ENCODE measurements at places on chromosomes 7 and 10.

GRCh38 chr7:151278949-151279348, 30.5 kb upstream of the SMARCD3 start:
- H3K27ac ChIP-seq: no peak overlapping the region
- no peaks in the 10 kb centered on the region for H3K4me1 ChIP-seq
- DNase-seq: no peak
- H3K36me3 ChIP-seq: no peaks in the 10 kb centered on the region
- peaks cover 10% of the 10 kb centered on the region for H3K27me3 ChIP-seq

- H3K36me3 ChIP-seq: peaks cover 6% of the 10 kb centered on the region
- DNase-seq: peak; percentile 82
- peak overlapping the region; percentile 90 for H3K4me3 ChIP-seq
- no peaks in the 10 kb centered on the region for H3K27me3 ChIP-seq
Measured at GRCh38 chr7:107999779-108000560, 3.0 kb downstream of the LAMB1 start.

GRCh38 chr7:44489955-44490350, 505 bp downstream of the NUDCD3 start:
- DNase-seq: no peak
- H3K27me3 ChIP-seq: no peaks in the 10 kb centered on the region
- peaks cover 44% of the 10 kb centered on the region for H3K4me1 ChIP-seq
- H3K4me3 ChIP-seq: peak overlapping the region; percentile 65
- H3K36me3 ChIP-seq: no peaks in the 10 kb centered on the region

GRCh38 chr10:124072106-124072505, 21.3 kb downstream of the CHST15 start:
- peaks cover 4% of the 10 kb centered on the region for H3K36me3 ChIP-seq
- H3K27me3 ChIP-seq: no peaks in the 10 kb centered on the region
- H3K4me1 ChIP-seq: no peaks in the 10 kb centered on the region
- DNase-seq: no peak
- H3K4me3 ChIP-seq: no peak overlapping the region

DNA sequence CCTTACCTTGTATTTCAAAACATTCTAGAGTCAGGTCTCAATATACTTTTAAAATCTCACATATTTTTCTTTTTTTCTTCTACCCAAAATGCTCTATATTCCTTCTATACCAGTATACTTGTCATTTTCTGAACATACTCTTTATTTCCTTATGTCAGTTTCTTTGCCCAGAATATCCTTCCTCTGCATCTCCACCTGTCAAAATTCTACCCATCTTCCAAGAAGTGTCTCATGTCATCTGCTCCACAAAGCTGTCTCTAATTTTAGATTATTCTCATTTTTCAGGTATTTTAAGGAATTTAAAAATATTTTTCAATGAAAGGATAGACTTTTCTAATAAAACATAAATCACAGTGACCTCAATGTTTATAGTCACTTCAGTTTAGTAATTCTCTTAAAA, 328.0 kb upstream of the SMIM30 start:
- H3K4me1 ChIP-seq: no peaks in the 10 kb centered on the region
- no peak for DNase-seq
- no peak overlapping the region for H3K4me3 ChIP-seq
- H3K36me3 ChIP-seq: no peaks in the 10 kb centered on the region
- H3K27ac ChIP-seq: no peak overlapping the region

DNA sequence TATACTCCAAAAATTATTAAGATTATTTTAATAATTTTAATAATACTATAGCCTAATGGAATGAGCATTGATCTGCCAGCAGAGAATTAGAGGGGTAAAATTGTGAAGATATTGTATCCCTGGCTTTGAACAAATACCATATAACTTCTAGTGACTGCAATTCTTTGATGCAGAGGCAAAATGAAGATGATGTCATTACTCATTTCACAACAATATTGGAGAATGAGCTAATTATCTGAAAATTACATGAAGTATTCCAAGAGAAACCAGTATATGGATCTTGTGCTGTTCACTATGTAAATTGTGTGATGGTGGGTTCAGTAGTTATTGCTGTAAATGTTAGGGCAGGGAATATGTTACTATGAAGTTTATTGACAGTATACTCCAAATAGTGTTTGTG, 80.2 kb downstream of the CFTR start:
- no peaks in the 10 kb centered on the region for H3K27me3 ChIP-seq
- H3K27ac ChIP-seq: no peak overlapping the region
- no peaks in the 10 kb centered on the region for H3K4me1 ChIP-seq
- H3K4me3 ChIP-seq: no peak overlapping the region
- H3K36me3 ChIP-seq: no peaks in the 10 kb centered on the region

DNA sequence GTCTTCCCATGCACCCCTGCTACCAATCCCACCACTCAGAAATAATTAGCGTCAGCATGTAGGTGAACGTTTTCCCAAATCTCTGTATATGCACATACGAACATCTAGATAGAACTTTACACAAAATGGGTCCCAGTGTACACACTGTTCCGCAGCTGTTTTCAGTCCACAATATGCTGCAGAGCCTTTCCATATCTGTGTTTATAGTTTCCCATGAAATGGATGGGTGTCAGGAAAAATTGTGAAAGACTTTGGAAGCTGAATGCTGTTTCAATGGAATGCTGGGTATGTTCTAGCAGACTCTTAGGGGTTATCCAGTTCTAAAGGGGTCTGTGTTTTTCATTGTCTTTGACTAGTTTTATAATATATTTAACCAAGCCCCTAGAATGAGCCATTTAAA, 13.8 kb downstream of the GRK5 start:
- H3K36me3 ChIP-seq: no peaks in the 10 kb centered on the region
- H3K27me3 ChIP-seq: no peaks in the 10 kb centered on the region
- no peaks in the 10 kb centered on the region for H3K4me1 ChIP-seq
- no peak overlapping the region for H3K27ac ChIP-seq
- no peak for DNase-seq

DNA sequence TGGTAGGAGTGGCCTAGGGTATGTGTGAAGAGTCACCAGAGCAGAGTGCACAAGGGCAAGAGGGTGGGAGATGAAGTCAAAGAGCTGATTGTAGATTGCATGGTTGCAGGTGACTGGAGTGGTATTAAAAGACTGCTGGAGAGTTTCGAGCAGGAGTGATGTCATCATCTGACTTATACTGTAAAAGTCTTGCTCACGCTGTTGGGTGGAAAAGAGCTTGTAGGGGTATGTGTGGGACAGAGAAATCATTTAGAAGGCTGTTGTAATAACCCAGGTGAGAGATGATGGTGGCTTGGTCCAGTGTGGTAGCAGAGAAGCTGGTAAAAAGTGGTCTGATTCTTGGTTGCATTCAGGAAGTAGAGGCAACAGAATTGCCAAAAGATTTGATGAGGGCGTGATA, 184.1 kb downstream of the ABCA13 start:
- no peaks in the 10 kb centered on the region for H3K36me3 ChIP-seq
- no peak overlapping the region for H3K4me3 ChIP-seq
- no peak overlapping the region for H3K27ac ChIP-seq
- no peaks in the 10 kb centered on the region for H3K4me1 ChIP-seq
- no peaks in the 10 kb centered on the region for H3K27me3 ChIP-seq

- no peak overlapping the region for H3K4me3 ChIP-seq
- H3K36me3 ChIP-seq: no peaks in the 10 kb centered on the region
- H3K4me1 ChIP-seq: no peaks in the 10 kb centered on the region
- DNase-seq: no peak
Measured at GRCh38 chr7:909358-910329, 33.3 kb downstream of the GET4 start.
